ENCODE measurements at places on chromosomes 11 and 22.
A peak's percentile ranks its signal among the peaks of the same experiment; 100 is the strongest.

DNA sequence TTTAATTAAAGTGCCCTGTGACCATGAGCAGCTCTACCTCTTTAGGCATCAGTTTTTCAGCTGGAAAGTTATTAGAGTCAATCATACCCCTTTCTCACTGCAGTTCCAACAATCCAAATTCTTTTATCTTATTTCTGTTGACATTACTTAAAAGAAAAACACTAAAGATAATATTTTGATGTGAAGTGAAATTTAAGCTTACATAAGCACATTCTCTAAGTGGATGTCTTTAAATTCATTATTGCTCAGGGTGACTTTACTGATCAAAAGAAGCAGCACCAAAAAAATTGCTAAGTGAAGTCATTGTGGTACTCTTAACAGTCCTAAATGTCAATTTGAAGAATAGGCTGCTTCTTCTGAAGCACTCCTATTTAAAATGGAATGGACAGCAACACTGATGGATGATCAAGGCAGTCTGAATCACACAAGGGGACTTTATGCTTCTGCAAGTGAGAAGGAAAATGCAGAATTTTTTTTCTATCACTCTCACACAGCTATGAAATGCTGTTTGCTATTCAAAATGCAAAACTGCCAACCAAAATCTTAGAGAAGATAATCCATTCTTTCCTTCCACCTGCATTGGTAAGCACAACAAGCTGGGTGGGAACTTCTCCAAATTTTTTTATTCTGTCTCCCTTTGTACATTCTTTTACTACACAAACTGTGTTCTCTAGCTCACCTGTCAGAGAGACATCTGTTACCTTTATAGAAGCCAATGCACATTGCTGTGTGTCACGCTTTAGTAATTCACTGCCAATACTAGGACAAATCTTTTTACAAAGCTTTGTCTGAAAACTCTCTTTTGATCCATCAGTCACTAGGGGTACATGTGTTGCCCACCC is 179.9 kb downstream of the GRIA4 start:
- no peak for DNase-seq

DNA sequence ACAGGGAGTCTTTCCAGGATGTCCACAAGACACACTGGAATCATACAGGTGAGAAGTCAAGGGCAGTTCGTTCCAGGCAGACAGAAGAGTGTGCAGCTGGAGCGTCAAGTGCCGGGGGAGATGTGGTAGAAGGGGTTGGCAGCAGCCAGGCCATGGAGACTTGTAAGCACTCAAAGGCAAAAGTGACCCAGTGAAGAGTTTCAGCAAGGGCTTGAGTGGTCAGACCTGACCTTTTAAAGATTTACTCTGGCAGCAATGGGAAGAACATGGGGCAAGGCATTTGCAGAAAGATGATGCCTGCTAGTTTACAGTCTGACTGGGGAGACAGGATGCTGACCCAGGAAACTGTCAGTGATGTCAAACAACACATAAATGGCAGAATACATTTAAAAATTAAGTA is 29.0 kb downstream of the P4HA3 start:
- DNase-seq: peak; percentile 73

GRCh38 chr11:120115272-120116000 is 22.5 kb downstream of the TRIM29 start:
- no peak for DNase-seq

- no peak for DNase-seq
These were observed 49.4 kb downstream of the MAML2 start for GRCh38 chr11:96293598-96294021.

- no peak for DNase-seq
These were observed 9.2 kb upstream of the TPCN2 start for GRCh38 chr11:69039501-69039900.

GRCh38 chr22:38867124-38867455 is 4.9 kb downstream of the CBX6 start:
- DNase-seq: no peak

GRCh38 chr11:44408711-44409470 is 99.0 kb upstream of the ALX4 start:
- no peak for DNase-seq

DNA sequence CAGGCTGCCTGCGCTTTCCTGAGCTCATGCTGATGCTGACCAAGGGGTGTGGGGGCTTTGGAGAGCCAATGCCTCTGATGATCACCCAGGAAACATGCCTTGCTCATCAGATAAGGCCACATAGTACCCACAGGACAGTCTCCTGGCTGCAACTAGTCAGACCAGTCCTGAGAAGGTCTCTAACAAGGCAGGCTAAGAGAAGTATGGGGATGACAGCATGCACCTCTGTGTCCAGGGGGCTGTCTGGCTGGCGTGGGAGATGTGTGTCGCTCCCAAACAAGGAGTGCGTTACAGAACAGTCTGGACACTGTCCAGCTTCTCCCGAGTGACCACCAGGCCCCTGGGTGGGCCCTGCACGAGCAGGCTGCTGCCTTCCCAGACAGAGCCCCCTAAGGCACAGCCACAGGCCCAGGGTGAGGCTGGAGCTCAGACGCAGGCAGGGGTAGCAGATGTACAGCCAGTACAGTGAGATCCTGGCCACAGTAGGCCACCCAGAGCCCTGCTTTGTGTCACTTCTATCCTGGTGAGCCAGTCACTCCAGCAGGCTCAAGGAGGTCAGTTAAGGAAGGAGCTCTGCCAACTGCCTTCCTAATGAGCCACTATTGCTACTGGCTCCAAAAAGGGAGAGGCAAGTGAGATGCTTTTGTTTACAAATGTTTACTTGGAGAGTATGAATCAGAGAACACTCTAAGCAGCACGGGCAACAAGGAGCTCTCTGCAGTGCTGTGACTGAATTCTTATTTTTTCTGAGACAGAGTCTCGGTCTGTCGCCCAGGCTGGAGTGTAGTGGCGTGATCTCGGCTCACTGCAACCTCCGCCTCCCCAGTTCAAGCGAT is 66.0 kb upstream of the CLTCL1 start:
- DNase-seq: no peak

DNA sequence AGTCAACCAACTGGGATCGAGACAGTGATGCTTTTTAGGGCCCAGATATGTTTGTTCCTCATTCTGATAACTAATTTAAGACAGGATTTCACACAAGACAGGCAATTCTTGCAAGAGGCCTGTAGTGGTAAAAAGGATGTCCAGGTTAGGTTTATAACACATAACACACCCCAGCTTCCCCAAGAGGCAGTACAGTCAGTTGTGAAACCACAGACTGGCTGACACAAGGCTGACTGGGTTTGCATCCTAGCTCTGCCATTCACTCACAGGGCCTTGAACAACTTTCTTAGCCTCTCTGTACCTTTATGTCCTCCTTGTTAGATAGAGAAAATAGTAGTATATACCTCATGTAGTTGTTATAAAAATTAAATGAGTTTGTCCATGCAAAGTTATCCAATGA is 55.0 kb upstream of the PTH start:
- no peak for DNase-seq

DNA sequence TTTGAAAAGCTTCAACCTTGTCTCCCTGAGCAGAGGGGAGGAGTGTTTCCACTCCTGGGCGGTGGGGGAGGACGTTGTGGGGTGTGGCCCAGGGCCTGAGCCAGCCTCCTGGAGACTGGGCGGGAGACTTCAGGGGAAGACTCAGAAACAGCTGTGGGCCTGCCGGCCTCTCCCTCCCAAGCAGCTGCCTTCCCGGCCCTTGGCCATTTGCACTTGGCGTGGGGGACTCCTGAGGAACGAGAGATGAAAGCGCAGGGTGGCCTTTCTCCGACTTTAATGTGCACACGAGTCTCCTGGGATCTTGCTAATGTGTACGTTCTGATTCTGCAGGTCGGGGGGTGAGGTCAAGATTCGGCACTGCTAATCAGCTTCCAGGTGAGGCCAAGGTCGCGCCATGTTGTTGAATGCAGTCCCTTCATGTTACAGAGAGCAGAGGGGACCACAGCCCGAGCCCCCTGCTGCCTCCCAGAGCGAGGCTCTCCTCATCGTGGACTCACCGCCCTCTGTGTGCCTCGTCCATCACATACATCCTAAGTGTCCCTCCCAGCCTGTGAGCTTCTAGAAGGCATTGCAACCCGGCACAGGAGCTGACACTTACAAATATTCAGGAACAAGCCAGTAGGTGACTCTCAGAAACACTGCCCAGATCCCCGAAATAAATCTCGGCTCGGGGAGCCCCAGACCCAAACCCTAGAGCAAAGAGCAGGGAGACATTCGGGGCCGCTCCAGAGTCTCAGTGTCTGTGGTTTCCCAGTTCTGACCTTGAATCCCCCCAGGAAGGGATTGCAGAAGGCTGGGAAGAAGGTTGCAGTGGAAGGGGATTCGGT is 7.7 kb downstream of the LIF start:
- DNase-seq: no peak

DNA sequence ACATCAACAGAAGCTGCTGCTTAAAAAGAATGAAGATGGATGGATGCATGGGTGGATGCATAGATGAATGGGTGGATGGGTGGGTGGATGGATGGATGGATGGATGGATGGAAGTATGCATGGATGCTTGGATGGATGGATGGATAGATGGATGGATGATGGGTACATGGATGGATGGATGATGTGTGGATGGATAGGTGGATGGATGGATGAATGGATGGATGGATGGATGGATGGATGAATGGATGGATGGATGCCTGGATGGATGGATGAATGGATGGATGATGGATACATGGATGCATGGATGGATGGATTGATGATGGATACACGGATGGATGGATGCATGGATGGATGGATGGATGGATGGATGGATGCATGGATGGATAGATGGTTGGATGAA is 110.8 kb downstream of the LDLRAD3 start:
- no peak for DNase-seq

GRCh38 chr11:7538466-7539454 is 25.0 kb downstream of the PPFIBP2 start:
- no peak for DNase-seq

DNA sequence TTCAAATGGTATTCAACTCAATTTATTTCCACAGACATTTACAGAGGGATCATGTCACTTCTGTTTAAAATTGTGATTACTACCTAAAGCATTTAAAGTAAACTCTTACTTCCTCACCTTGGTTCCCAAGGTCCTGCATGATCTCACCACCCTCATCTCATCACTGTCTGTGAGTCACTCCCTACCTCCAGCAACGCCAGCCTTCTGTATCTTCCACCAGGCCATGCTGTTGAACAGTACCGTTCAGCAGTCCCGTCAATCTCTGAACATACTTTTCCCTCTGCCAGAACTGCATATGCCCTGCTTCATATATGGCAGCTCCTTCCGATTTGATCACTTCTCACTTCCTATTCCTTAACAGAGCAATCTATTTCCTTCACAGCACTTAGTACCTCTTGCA is 2.0 kb downstream of the FBXO3 start:
- DNase-seq: no peak

DNA sequence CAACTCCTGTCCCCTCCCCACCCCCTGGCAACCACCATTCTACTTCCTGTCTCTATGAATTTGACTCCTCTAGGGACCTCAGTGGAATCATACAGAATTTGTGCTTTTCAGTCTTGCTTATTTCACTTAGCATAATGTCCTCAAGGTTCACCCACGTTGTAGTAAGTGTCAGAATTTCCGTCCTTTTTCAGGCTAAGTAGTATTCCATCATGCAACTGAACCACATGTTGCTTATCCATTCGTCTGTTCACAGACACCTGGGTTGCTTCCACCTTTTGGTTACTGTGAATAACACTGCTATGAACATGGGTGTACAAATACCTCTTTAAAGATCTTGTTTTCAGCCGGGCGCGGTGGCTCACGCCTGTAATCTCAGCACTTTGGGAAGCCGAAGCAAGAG is 16.5 kb downstream of the CELSR1 start:
- no peak for DNase-seq

DNA sequence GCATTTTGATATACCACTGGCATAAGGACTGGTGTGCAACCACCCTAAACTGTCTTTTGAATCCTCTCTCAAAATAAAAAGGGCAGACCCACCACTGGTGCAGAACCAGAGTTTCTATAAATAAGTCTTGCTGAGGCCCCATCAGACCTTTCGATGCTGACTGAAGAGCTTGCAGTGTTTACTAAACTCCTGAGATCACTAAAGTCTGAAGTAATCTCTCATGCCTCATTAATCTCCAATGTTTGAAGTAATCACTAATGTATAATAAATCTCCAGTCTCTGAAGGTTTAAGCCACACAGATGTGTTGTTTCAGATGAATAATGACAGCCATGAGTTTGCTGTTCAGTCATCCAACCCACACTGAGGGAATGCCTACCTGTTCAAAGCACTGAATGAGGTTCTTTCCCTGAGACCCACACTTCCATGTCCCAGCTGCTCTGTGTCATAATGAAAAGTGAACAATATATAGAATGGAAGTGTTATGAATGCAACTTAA is 50.6 kb upstream of the DEUP1 start:
- DNase-seq: peak; percentile 91

DNA sequence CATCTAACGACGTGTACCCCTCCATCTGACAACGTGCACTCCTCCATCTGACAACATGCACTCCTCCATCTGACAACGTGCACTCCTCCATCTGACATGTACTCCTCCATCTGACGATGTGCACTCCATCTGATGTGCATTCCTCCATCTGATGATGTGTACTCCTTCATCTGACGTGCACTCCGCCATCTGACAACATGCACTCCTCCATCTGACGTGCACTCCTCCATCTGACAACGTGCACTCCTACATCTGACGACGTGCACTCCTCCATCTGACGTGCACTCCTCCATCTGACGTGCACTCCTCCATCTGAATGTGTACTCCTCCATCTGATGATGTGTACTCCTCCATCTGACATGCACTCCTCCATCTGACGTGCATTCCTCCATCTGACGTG is 8.0 kb upstream of the IL17REL start:
- no peak for DNase-seq

- DNase-seq: no peak
These were observed 5.4 kb downstream of the CRY2 start for GRCh38 chr11:45852712-45853101.

DNA sequence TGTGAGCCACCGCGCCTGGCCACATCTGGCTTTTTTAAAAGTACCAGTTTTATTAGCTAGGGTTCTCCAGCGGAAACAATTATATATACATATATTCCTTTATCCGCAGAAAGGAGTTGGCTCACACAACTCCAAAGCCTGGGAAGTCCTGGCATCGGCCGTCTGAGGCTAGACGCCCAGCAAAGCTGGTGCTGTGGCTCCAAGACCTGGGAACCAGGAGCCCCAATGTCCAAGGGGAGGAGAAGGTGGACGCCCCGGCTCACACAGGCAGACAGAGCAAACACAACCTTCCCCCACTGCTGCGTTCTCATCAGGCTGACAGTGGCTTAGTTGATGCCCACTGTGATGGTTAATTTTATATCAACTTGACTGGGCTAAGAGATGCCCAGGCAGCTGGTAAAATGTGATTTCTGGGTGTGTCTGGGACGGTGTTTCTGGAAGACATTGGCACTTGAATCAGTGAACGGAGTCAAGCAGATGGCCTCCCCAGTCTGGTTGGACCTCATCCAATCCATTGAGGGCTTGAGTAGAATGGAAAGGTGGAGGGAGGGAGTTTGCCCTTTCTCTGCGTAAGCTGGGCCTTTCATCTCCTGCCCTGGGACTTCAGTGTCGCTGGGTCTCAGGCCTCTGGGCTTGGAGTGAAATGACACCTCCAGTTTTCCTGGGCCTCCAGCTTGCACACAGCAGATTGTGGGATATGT is 904.4 kb downstream of the BRD1 start:
- DNase-seq: no peak

All from NCI-H510A (cell line).